ENCODE measurements at places on chromosomes 3 and 15.

GRCh38 chr3:37853691-37854413, 7.8 kb upstream of the CTDSPL start:
- DNase-seq: no peak

DNA sequence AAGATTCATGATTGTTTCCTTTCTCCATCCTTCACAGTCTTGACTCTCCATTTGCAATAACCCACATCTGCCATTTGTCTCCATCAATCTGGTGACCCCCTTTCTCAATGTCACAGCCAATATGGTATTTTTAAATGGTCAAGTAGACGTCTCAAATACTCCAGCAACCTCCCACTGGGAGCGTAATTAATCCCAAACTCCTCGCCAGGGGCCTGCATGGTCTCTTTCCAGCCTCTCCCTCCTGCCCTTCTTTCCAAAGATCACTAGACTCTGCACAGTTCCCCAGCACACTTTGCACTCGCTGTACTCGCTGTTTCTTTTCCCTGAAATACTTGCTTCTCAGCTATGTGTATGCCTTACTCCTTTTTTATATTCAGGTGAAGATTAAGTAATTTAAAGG, 115.3 kb downstream of the PLCH1 start:
- DNase-seq: no peak

GRCh38 chr3:29183346-29184087, 97.4 kb upstream of the RBMS3 start:
- no peak for DNase-seq

DNA sequence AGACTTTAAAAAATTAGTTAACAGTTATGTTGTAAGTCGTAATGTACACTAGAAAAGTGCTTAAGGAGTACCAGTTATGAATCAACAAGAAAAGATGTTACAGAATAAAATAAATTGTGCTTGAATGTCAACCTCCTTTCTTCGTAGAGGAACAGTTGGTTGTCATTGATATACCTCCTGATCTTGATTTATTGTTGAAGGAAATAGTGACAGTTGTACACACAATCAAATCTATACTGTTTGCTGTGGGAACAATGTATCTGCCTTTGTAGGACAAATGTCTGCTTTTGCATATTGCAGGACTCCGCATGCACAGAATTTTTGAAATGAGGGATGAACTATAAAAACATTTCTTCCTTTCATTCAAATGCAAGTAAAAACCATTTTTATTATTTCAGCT, 19.2 kb downstream of the RASA2 start:
- DNase-seq: no peak

DNA sequence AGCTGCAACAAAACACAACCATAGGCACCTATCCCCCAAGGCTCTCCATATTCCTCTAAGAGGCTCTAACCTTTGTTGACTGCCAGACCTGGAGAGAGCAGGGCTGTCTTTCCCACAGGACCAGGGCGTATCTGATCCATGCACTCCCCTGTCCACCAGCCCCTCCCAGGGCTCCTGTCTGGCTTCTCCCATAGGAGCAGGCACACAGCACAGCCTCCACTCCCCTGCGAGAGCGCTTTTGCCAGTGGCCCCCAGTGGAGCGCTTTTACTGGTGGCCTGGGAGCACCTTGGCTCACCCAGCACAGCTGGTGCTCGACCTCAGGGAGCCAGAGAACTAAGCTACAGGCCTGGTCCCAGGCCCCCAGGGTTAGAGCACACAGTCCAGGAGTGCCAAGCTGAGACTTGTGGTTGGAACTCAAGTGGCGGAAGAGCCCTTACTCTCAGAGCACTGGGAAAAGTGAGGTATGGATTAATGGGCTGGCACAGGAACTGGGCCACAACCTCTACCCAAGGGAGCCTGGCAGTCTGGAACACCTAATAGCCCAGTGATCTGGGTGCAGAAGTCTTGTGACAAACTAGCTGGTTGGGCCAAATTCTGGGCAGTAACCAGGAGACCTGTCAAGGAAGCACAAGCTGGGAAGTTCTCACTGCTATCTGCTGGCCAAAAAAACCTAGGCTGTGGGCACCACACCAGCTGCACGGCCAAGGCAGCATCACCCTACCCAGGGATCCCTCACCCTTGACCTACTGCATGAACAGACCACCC, 79.6 kb downstream of the PPP2R3A start:
- no peak for DNase-seq

- no peak for DNase-seq
Observed at GRCh38 chr15:65106011-65106590, 8.9 kb downstream of the UBAP1L start.

DNA sequence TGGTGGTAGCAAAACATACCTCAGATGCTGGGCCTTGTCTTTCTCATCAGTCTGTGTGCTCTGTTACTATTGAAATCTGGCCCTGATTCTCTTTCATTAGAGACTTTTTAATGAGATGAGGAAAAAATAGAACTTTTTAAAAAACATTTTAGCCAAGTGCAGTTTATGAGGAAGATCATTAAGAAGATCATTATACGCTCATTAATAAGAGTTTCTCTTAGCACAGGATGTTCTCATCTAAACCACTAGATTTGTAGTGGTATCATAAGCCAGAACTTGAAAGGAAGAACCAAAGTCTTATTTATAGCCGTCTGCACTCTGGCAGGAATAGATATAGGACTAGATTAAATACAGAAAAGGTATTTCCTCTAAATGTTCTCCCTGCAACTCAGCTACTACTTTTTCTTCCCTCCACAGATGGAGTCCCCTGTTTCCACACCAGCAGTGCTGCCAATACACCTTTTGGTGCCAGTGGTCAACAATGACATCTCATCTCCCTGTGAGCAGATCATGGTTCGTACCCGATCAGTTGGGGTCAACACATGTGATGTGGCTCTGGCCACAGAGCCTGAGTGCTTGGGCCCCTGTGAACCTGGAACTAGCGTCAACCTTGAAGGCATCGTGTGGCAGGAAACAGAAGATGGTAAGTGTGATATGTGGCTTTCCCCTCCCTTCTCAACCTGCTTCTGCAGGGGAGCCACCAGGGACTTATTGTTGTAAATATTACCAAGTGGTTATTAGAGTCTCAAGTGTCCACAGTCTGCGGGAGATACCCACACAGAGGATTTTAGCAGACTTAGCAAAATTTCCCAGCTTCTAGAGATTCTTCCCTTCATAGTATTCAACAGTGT, 152.8 kb downstream of the RBPMS2 start:
- peak; percentile 49 for DNase-seq

GRCh38 chr15:47139965-47140364, 577.3 kb upstream of the SEMA6D start:
- no peak for DNase-seq

- no peak for DNase-seq
Observed at GRCh38 chr15:44081026-44082013, 113.8 kb downstream of the FRMD5 start.

DNA sequence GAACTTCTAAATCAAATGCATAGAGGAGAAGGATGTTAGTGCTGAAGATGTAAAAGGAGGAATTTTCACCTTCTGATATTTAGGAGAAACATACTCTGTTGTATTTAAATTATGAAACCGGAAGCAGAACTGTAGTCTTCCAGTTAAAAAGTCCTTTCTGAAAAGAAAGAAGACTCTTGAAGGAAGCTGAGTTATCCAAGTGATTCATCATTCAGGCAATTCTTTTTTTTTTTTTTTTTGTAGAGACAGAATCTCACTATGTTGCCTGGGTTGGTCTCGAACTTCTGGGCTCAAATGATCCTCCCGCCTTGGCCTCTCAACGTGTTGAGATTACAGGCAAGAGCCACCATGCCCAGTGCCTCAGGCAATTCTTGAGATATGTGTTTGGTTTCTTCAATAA, 424.8 kb upstream of the TPM1 start:
- DNase-seq: no peak

GRCh38 chr15:42727750-42728381, 9.1 kb downstream of the CDAN1 start:
- DNase-seq: peak; percentile 28

GRCh38 chr15:57196865-57197264, 179.4 kb upstream of the CGNL1 start:
- DNase-seq: no peak

DNA sequence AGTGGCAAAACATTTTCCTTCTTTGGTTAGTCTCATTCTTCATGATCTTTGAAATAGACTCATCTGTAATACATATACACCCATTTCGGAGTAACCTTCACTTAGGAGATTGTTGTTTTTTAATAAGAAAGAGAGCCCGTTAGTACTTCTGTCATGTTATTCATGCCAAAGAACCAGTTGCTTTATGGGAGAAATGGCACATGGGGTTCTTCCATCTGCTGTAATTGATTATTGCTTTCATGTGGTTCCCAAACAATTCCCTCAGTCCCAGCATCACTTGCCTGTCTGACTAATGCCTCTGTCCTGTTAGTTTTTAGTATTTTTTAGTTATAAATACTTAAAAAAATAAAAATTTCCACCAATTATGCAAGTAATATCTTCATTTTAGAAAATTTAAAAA, 33.8 kb upstream of the FAH start:
- DNase-seq: no peak

- no peak for DNase-seq
Observed at GRCh38 chr15:98403569-98403968, 244.8 kb upstream of the IGF1R start.

GRCh38 chr3:98646680-98647079, 53.3 kb upstream of the CPOX start:
- no peak for DNase-seq

- no peak for DNase-seq
Observed at GRCh38 chr15:87761736-87762509, 494.6 kb downstream of the NTRK3 start.

GRCh38 chr3:150826466-150827282, 63.7 kb upstream of the SIAH2 start:
- DNase-seq: no peak

GRCh38 chr15:70768257-70768883, 5.0 kb upstream of the UACA start:
- DNase-seq: peak; percentile 40

DNA sequence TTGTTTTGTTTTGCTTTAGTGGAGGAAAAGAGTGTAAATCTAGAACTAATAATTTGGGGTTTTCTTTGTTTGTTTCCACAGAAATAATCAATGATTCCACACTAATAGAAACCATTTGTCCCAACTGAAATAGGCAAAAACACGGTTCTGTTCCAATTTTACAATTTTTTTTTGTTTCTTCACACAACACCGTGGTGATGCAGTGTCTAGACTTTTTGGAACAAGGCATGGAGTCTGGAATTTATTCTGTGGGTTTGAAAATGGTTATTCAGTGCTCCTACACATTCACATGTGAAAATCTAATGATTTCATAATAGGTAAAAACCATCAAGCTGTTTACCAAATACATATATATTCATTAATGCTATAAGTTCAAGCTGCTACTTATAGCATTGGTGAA, 629.0 kb upstream of the TGFBR2 start:
- no peak for DNase-seq

All from GM13976 (cell line).